ENCODE measurements at places on chromosomes 4 and X. TPM values are rescaled to one million over a fixed set of nuclear protein-coding genes. Genes with fewer than 3 reads are reported as not detected.

EXOC1L gene
- total RNA-seq, result not detected

SUPT20HL1 gene
- total RNA-seq, result not detected

SERPINA7 gene
- not detected for total RNA-seq

USP17L26 gene
- total RNA-seq, result not detected

KIT gene
- not detected for total RNA-seq

TMPRSS11B gene
- total RNA-seq, result not detected

STK32B gene
- total RNA-seq, result 1.6 TPM

ZGRF1 gene
- 8.7 TPM for total RNA-seq

DMRTC1B gene
- not detected for total RNA-seq

SPINK2 gene
- not detected for total RNA-seq

SULT1E1 gene
- total RNA-seq, result not detected

TMEM184C gene
- total RNA-seq, result 23.6 TPM

AMER1 gene
- total RNA-seq, result 5.9 TPM
